ENCODE measurements at places on chromosomes 16 and 17.

GRCh38 chr17:82782657-82783207, 30.9 kb downstream of the TBCD start:
- DNase-seq = no peak

GRCh38 chr17:60524463-60525327, 1.3 kb downstream of the APPBP2 start:
- DNase-seq = peak; percentile 48

DNA sequence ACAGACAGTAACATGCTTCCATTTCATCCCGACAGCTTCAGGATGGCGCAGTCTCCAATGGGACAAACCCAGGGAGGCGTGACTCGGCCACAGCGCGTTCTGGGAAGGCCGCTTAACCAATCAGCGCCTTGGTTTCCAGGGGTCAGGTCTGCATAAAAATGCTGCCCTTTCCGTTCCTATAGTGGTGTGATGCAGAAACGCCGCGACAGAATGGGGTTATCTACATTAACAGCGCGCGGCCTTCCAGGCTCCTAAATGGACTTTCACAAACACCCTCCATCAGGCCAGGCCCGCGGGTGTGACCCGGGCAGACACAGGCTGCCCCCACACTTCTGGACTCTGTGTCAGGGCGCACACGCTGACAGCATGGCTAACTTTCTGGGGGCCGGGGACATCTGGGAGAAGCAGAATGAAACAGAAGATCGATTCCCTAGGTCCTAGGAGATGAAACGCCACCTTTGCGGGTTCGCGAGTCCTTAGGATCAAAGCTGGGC, 792 bp downstream of the TMEM231 start:
- DNase-seq = peak; percentile 97

GRCh38 chr16:47204736-47205504, 61.2 kb upstream of the NETO2 start:
- DNase-seq = no peak

- DNase-seq = no peak
These were observed 184.1 kb downstream of the PMP22 start for GRCh38 chr17:15081008-15081407.

GRCh38 chr17:75307957-75308731, 18.9 kb upstream of the SLC25A19 start:
- DNase-seq = no peak

DNA sequence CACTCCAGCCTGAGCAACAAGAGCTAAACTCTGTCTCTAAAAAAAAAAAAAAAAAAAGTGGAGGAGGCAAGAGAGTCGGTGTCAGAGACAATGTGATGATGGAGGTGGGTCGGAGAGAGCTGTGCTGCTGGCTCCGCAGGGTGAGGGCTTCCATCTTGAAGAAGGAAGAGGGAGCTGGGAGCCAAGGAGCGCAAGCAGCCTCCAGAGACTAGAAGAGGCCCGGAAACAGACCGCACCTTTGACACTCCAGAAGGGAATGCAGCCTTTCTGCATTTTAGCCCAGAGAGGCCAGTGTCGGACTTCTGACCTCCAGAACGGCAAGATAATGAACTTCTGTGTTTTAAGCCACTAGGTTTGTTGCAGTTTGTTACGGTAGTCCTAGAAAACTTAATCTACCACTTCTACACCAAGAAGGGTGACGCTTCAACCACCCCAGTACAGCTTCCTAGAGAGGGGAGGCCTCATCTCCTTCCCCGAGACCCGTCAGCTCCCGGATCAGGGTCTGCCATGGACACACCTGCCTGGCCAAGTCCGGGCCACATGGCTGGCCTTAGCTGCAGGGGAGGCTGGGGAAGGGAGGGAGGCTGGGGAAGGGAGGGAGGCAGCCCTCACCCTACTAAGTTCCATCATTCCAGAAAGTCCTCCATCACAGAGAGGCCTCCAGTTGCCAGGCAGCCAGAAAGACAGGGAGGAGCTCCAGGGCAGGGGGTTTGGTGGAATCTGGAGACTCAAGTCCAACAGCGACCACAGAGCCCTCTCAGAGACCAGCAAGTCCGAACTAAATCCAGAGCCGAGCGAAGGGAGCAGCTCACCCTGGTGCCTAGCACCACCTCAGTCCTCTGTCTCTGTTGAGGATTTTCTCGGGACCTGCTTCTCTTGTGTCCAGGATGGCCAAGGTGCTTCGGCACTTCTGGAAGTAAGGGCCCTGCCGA, 13.2 kb upstream of the RBFOX3 start:
- no peak for DNase-seq

- no peak for DNase-seq
These were observed 105.5 kb downstream of the MYO1D start for GRCh38 chr17:32771396-32771795.
